AG08396 (cell line): ENCODE measurements at places on chromosomes 13 and 19.
A peak's percentile ranks its signal among the peaks of the same experiment; 100 is the strongest.

DNA sequence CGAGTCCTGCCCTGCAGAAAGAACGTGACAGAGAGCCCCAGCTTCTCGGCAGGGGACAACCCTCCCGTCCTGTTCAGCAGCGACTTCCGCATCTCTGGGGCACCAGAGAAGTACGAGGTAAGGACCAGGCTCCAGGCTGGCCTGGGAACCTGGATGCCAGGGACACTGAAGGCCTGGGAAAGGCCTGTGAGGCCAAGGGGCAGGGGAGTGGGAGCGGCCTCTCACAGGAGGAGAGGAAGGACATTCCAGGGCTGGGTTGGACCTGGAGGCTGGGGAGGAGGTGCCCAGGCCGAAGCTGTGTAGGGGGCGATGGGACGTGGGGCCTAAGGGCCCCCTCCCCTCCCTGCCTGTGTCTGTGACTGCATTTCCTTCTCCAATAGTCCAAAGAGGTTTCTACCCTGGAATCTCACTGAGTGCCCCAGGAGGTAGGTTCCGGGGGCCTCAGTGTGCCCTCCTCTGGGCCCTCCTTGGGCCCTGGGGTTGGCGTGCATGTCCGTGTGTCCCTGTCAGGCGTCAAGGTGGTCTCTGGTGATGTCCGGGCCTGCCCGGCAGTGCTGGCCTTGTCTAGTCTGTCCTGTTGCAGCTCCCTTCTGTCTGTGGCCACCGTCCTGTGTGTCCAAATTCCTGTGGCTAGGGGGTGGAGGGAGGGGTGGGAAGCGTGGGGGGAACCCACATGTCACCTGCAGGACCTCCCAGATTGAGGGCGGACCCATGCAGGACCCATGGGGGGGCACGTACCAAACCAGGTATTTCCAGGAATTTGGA is 16.9 kb upstream of the CD22 start:
- DNase-seq: no peak

- DNase-seq: no peak
Measured at GRCh38 chr13:75312884-75313520, 169.0 kb downstream of the TBC1D4 start.

GRCh38 chr13:98300956-98301641 is 124.0 kb upstream of the RNF113B start:
- DNase-seq: peak; percentile 52

GRCh38 chr13:20566468-20566897 is 474 bp upstream of the IFT88 start:
- no peak for DNase-seq

DNA sequence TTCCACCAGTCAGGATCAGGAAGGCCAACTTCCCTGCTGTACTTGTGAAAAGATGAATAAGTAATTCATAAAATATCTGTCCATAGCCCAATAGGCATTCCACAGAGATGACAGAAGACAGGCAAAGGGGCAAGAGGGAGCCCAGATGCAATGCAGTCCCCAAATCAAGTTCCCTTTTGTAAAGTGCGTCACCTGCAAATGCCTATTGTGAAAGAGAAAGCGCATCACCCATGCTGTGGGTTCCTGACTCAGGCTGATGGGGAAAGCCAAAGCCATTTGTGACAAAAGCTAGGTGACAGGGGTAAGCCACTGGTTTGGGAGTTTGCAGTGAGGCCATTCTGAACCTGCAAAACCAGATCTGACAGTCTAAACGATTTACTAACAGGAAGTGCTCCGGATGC is 157.5 kb upstream of the ZNF536 start:
- DNase-seq: no peak

- no peak for DNase-seq
Measured at GRCh38 chr19:52889931-52890330, 7.5 kb downstream of the ZNF320 start.

DNA sequence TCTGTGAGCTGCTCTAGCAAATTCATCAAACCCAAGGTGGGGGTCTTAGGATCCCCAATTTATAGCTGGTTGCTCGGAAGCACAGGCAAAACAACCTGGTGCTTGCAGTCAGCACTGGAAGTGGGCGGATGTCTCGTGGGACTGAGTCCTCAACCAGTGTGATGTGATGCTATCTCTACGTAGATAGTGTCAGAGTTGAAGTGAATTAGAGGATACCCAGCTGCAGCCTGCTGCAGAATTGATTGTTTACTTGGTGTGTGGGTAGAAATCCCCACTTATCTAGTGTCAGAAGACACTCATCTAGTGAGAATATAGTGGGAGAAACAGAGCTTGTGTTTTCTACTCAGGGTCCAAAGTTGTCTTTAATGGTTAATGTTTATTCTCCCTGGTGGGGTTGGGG is 63.3 kb downstream of the CBY2 start:
- no peak for DNase-seq
